Inflammatory macrophage (primary cell): ENCODE measurements at places on chromosomes 7 and 10.

GRCh38 chr10:74063256-74063655, 65.3 kb downstream of the VCL start:
- DNase-seq: no peak

DNA sequence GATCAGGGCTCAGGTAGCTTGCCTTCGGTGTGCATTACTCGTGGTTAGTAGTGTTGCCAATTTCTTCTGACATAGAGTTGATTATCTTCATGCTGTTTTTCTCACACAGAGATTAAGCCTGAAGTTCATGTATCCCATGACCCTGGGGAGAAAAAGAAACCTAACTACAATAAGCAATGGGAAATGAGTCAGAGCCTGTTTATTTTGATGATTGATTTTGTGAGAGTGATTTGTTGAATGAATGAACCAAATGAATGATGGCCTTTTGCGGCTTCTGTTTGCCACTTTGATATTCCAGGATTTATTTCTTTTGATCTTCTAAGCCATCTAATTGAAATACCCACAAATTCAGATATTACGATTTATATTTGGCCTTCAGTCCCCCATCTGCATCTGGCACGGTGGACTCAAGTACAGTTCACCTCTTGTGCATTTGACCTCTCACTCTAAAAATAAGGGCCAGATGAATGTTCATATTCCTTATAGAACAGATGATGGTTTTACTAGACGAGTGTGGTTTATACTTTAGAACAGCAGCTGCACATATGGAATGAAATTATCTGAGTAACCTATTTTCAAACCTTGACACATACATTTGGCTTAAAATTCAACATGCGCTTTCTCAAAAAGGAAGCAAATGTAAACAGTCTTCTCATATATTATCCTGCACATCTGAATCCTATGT, 110.7 kb downstream of the PLCE1 start:
- DNase-seq: no peak

- no peak for DNase-seq
Observed at GRCh38 chr10:78766603-78767002, 302.2 kb upstream of the ZMIZ1 start.

DNA sequence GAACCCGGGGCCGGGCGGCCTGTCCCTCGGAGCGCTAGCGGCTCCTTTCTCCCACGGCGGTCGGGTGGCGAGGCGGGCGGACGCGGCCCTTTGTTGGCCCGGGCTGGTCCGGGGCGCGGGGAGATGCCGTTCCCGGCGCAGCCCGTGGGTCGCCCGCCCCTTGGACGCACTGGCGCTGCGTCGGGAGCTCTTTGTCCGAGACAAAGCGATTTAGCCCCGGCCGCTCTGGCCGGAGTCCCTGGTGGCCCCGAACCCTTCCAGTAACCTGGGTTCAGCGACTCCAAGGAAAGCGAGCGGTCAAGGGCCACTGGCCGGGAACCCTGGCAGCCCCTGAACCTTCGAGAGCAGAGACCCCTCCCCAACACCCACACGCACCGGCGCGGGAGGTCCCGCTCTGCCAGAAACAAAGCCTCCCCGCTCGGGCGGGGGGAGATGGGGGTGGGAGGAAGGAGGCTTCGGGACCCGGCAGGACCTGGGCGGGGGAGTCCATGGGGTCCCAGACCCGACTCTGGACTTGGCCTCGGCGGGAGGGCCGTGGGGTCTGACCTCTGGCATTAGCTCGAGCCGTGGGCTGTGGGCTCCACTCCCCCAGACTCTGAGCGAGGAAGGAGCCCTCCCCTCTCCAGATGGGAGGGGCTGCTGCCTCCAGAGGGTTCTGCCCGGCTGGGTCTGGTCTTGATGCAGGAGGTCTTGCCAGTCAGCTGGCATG, 836 bp downstream of the DPYSL4 start:
- no peak for DNase-seq

DNA sequence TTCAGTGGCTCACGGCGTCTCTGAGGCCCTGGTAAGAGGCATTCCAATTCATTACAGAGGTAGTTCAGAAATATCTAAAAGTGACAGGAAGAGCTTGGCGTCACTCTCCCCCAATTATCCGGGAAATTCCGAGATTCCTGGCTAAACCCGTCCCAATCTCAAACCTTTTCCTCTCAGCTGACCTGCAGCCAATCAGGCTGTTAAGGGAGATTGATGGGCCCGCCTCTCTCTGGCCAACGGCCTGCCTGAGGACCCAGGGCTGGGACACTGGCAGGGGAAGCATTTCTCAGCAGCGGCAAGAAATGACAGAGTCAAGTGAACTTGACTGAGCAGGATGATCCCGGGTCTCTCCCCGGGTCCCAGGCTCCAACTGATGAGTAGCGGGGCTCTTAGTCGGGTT, 72.3 kb downstream of the EBF3 start:
- DNase-seq: no peak

DNA sequence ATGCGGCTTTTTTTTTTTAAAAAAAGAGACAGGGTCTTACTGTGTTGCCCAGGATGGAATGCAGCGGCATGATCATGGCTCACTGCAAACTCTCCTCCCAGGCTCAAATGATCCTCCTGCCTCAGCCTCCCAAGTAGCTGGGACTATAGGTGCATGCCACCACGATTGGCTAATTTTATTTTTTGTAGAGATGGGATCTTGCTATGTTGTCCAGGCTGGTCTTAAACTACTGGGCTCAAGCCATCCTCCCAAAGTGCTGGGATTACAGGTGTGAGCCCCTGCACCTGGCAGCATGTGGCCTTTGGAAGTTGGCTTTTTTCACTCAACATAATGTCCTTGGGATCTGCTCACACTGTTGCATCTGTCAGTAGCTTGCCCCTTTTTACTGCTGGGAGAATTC, 65.1 kb downstream of the AMZ1 start:
- DNase-seq: no peak

- no peak for DNase-seq
Observed at GRCh38 chr10:107391901-107392300, 227.4 kb upstream of the SORCS1 start.

GRCh38 chr7:36343548-36343947, 46.1 kb upstream of the ANLN start:
- DNase-seq: no peak

DNA sequence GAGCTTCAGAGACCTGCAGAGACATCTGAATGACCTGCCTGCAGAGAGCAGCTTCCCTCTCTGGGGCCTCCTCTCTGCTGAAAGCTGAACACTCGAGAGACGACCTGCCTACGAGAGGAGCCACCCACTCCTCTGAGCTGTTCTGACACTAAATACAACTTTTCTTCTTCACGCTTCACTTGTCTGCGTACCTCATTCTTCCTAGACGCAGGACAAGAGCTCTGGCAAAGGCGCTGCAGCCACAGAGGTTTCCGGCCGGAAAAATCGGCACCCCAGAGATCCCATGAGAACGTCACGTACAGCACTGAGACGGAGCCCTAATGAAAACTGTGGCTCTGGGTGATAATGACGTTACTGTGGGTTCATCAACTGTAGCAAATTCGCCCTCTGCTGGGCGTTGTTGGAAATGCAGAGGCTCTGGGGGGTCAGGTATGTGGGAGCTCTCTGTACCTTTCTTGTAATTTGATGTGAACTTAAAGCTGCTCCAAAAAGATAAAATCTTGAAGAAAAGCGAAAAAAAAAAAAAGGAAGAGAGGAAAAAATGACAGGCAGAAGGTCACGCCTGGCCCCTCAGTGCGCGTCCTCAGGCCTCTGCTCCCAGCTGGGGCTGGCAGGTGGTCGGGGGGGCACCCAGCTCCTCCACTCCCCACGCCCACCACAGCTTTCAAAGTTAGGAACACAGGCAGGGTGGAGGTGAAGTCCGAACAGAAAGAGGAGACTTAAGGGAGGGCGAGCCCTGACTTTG, 120.7 kb downstream of the DYNC2I1 start:
- peak; percentile 87 for DNase-seq

GRCh38 chr10:69861251-69862240, 59.8 kb downstream of the COL13A1 start:
- DNase-seq: no peak

GRCh38 chr7:157122800-157123495, 15.8 kb upstream of the UBE3C start:
- no peak for DNase-seq

- DNase-seq: no peak
Observed at GRCh38 chr10:3800586-3800985, 15.6 kb upstream of the KLF6 start.

- peak; percentile 35 for DNase-seq
Observed at GRCh38 chr10:102247734-102248133, 2.4 kb downstream of the GBF1 start.

- DNase-seq: no peak
Observed at GRCh38 chr7:117349570-117349969, 26.7 kb upstream of the WNT2 start.

DNA sequence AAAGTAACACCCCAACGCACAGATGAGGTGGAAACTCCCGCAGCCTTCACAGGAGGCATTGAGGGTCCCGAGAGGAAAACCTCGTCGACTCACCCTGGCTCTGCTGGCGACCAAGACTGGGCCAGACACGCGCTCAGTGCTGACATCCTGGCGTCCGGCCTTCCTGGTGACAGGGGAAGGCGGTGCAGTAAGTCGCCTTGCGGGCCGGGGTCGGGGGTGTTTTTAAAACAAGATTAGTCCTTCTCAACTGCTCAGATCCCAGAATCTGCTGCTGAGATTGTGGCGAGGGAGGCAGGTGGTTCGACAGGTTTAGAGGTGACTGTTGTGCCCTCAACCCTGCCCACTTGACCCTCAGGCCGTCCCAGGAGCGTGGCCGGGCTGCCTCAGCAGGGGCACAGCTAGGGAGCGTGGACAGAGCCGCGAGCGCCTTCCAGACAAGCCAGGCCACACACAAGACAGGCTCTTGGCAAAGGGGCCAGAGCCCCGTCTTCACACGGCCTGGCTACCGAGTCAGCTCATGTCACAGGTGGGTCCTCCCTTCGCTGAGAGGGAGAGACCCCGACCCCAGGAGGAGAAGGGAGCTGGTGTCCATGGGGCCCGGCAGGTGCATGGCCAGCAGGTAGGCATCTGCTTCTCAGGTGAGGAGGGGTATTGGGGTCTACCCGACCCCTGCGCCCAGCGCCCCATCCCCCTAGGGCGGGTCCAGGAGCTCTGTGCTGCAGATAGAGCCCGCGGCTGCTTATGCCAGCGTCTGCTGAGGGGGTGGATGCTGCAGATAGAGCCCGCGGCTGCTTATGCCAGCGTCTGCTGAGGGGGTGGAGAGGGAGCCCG, 81.6 kb downstream of the DNAJB6 start:
- DNase-seq: no peak
